RWPE2 (cell line): ENCODE measurements at places on chromosomes 4 and X.

- DNase-seq: no peak
Observed at GRCh38 chrX:78643096-78643495, 16.0 kb downstream of the RTL3 start.

- no peak for DNase-seq
Observed at GRCh38 chrX:31240982-31241381, 169.1 kb upstream of the FTHL17 start.

- no peak for DNase-seq
Observed at GRCh38 chr4:87427518-87427868, 5.1 kb downstream of the NUDT9 start.

DNA sequence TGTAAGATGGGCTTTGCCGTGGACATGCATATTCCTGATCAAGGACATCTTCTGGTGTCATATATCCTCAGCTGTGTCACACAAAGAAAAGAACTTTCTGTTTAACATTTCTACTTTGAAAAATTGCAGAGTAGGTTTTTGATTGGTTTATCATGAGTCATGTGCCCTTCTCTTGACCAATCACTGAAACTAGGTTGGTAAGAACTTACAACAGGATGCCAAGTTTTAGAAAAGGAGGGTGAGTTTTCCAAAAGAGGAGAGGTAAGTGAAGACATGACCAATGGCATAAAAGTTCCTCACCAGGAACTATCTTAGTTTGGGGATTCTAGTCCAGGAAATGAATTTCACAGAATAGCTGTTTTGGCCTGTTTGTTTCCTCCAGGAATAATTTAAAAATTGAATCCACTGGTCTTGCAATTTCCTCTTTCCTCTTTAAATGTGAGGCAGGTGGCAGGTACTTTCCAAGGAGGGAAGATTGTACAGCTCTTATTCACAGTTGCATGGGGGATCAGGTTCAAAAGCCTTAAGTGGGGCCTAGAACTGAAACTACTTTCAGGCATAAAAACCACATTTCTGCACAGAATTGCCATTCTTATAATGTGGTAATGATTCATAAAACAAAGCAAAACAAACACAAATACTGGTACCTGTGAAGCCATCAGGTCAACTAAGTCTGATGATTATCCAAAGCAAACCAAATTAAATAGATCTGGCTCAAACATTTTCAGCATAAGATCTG lies 1114.5 kb upstream of the LCORL start:
- DNase-seq: no peak

DNA sequence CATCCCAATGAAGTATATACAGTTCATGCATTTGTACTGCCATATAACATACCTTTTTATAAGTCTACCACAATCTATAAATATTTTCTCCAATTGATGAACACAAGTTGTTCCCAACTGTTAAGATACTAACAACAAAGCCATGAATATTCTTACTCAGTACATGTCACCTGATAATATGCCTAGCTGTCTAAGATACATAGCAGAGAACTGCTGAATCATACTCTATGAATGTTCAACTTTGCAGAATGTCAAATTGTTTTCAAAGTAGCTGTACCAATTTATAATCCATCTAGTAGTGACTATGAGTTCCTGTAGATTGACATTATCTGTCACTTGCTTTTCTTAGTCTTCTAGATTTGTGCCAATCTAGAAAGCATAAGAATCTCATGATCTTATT lies 84.9 kb downstream of the RAB28 start:
- no peak for DNase-seq
